HT1080 (cell line): ENCODE measurements at places on chromosomes 11 and 22. TPM values are rescaled to one million over a fixed set of nuclear protein-coding genes. Genes with fewer than 3 reads are reported as not detected.

- peak; percentile 24 for DNase-seq
Measured at GRCh38 chr11:121106812-121107211, 5.8 kb downstream of the TECTA start.

DNA sequence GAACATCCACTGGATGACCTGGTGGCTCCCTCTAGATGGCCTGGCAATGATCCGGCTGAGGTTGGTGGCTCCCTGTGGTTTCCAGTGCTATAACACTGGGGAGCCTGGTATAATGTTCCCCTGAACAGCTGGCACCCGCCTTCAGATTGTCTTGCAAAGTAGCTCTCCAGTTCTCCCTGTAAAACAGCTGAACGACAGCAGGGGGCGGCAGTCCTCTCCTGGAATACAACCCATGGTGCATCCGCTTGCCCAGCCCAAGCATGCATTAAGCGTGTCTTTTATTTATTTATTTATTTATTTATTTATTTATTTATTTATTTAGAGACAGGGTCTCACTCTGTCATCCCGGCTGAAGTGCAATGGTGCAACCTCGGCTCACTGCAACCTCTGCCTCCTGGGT lies 258.9 kb downstream of the BUD13 start:
- peak; percentile 59 for DNase-seq

GRCh38 chr11:119895981-119896380 lies 167.0 kb upstream of the NECTIN1 start:
- DNase-seq = no peak

PATE1 gene
- not detected in 2 replicates for total RNA-seq

- DNase-seq = no peak
Measured at GRCh38 chr11:116993599-116993998, 104.6 kb downstream of the SIK3 start.

- no peak for DNase-seq
Measured at GRCh38 chr22:40628354-40629042, 8.0 kb downstream of the MRTFA start.

DNA sequence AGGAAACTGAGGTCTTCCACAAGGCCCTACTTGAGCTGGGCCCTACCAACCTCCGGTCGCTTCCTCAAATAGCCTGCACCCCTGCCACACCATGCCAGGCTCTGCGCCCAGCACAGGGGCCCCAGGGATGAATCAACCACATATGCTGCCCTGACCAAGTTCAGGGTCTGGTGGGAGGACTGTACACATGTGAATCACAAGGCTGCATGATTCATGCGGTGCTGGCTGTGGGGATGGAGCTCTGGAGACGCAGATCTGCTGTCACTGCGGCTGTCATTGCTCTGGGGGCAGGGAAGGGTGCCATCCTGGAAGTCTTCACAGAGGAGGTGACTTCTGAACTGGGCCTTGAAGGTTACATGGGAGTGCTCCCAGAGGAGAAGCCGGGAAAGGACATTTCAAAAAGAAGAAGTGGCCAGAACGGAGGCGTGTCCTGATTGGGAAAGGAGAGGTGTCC lies 21.5 kb downstream of the CYTH4 start:
- peak; percentile 96 for DNase-seq

GRCh38 chr22:38953577-38954413 lies 3.6 kb upstream of the APOBEC3A start:
- DNase-seq = no peak

TRIM48 gene
- not detected in 2 replicates for total RNA-seq

YWHAH gene
- 161 and 183 TPM in 2 replicates for total RNA-seq
